ENCODE measurements at places on chromosomes 5 and 9. TPM values are rescaled to one million over a fixed set of nuclear protein-coding genes. Genes with fewer than 3 reads are reported as not detected.

HRH2 gene
- total RNA-seq = not detected

OSMR gene
- total RNA-seq = 111 TPM

PCDHGB7 gene
- 8.3 TPM for total RNA-seq

PCDHB2 gene
- total RNA-seq = 0.74 TPM

HAND1 gene
- total RNA-seq = 0.14 TPM

CD74 gene
- 0.89 TPM for total RNA-seq

LURAP1L gene
- total RNA-seq = 9.0 TPM

DAPK1 gene
- 12.5 TPM for total RNA-seq

PCDHGB2 gene
- total RNA-seq = 2.4 TPM

TAF9 gene
- 66.5 TPM for total RNA-seq

PCDHB4 gene
- under 0.01 TPM for total RNA-seq

PRRC2B gene
- total RNA-seq = 53.7 TPM

LCN2 gene
- total RNA-seq = not detected

TUT7 gene
- 43.7 TPM for total RNA-seq

CAST gene
- 143 TPM for total RNA-seq

CSF1R gene
- total RNA-seq = 0.89 TPM

TAF1L gene
- total RNA-seq = not detected

FOXD4 gene
- under 0.01 TPM for total RNA-seq

DBH gene
- not detected for total RNA-seq

PRDM9 gene
- total RNA-seq = not detected

DMRTA1 gene
- 1.1 TPM for total RNA-seq

ZDHHC11B gene
- not detected for total RNA-seq

TMEM215 gene
- not detected for total RNA-seq

TPPP gene
- total RNA-seq = 0.37 TPM

MRPL36 gene
- total RNA-seq = 30.1 TPM

F2RL2 gene
- 5.6 TPM for total RNA-seq

GABRA6 gene
- total RNA-seq = not detected

GFRA3 gene
- not detected for total RNA-seq

TCERG1 gene
- total RNA-seq = 50.7 TPM
